ENCODE measurements at places on chromosomes 11 and 22.

DNA sequence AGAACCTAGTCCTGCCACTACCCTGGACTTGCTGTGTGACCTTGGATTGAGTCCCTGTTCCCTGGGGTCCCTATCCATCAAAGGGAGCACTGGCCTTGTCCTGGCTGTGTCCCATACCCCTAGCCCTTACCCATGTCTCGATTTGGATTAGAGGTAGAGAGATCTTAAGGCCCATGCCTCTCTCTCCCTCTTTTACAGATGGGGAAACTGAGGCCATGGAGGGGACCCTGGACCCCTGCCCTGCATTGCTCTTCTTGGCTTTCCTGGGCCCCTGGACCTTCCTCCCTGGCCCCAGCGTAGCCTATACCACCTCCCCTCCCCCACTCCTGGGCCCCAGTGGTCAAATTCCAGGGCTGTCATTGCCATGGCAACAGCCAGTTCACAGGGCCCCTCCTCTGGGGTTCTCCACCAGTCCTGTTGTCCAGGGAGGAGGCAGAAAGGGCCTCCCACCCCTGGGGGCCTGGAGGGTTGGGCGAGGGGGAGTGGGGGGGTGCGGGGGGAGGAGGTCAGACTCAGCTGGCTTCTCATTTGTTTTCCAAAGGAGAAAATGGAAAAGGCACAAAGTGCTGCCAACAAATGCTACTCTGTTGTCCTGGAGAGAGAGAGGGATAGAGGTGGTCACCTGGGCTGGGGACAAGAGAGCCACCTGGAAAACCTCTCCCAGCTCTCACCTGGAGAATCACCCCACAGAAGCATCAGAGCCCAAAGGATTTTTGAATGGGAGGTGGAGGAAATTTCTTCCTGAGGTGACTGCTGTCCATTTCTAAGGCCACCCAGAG lies 23.3 kb downstream of the ARHGEF17 start:
- no peak for DNase-seq

- DNase-seq: no peak
These were observed 420.0 kb downstream of the METTL15 start for GRCh38 chr11:28528217-28528616.

- no peak for DNase-seq
These were observed 6.0 kb upstream of the PNPLA5 start for GRCh38 chr22:43897751-43898261.

- DNase-seq: peak; percentile 43
These were observed 67.3 kb upstream of the NUP50 start for GRCh38 chr22:45096256-45096907.

DNA sequence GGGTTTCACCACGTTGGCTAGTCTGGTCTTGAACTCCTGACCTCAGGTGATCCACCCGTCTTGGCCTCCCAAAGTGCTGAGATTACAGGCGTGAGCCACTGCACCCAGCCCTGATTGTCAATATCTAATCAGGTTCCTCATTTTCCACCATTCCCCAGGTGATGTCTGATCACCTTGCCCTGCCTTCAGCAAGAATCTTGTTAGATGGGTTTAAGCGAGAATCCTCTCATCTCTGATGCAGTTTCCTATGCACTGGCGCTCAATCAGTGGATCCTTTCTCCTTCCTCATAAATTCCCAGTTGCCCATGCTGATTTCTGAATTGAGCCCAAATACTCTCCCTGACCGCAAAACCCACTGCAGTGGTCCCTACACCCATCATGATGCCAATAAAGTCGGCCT lies 664 bp upstream of the ZC3H7B start:
- no peak for DNase-seq

DNA sequence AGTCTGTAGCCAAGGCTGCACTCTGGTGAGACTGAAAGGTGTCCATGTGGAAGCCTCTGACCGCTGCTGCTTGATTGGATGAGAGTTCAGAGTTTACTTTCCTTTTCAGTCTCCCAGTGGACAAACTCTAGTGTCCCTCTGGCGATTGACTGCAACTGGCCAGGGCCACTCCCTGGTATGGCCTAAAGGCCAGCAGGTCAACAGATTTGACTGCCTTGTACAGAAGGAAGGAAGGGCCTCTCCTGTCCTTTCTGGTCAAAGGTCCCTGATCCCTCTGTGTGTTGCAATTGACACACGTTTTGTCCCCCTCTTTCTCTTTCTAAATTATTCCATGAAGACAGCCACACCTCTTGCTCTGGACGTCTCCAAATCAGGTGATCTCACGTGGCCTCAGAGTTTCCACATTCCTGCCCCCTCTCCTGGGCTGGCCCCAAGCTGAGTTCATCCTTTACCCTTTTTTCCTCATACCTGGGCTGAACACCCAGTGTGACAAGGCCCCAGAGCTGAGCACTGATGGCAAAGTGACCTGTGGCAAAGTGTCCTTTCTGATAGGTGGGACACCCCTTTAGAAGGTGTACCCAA lies 18.7 kb upstream of the FBLN1 start:
- DNase-seq: no peak

DNA sequence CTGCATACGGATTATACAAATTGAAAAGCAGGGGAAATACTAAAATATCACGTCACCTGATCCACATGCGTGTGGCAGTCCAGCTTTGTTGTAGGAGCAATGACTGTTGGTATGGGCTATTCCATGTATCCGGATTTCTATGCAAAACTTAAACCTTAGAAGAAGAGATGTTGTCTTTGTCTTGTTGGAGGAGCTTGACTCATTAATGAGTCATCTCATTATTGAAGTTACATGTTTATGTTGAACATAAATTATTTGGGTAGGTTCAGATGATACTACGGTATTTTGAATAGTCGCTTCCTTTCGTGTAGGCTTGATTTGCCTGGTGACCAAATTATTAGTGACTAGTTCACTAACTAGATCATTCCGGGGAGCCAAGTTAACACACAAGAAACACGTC lies 806 bp upstream of the SAAL1 start:
- DNase-seq: no peak

DNA sequence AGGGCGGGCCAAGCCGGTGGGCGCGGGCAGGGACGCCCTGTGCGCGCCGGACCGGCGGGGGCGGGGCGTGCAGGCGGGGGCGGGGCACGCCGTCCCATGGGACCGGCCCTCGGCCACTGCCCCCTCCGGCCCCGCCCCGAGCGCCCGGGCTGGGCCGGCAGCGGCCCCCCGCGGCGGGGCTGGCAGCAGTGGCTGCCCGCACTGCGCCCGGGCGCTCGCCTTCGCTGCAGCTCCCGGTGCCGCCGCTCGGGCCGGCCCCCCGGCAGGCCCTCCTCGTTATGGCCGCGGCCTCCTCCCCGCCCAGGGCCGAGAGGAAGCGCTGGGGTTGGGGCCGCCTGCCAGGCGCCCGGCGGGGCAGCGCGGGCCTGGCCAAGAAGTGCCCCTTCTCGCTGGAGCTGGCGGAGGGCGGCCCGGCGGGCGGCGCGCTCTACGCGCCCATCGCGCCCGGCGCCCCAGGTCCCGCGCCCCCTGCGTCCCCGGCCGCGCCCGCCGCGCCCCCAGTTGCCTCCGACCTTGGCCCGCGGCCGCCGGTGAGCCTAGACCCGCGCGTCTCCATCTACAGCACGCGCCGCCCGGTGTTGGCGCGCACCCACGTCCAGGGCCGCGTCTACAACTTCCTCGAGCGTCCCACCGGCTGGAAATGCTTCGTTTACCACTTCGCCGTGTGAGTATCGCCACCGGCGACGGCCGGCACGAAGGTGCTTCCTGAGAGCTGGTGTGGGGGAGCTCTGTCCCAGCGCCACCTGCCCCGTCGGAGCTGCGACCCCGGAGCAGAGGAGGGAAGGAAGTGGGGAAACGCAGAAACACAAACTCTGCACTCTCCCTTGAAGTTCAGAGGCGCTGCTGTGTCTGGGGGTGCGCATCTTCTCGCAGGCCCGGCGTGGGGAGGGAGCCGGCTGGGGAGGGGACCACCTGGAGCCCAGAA lies at the start of gene KCNQ1:
KCNQ1 (plus strand) TSS at position 188 of the 925 bp plus-strand sequence; CDS start at position 279, 91 bp downstream.
- peak; percentile 73 for DNase-seq

- no peak for DNase-seq
These were observed 6.4 kb downstream of the CDC42EP2 start for GRCh38 chr11:65321076-65321475.

- DNase-seq: no peak
These were observed 618.2 kb downstream of the TBC1D22A start for GRCh38 chr22:47380692-47381091.

DNA sequence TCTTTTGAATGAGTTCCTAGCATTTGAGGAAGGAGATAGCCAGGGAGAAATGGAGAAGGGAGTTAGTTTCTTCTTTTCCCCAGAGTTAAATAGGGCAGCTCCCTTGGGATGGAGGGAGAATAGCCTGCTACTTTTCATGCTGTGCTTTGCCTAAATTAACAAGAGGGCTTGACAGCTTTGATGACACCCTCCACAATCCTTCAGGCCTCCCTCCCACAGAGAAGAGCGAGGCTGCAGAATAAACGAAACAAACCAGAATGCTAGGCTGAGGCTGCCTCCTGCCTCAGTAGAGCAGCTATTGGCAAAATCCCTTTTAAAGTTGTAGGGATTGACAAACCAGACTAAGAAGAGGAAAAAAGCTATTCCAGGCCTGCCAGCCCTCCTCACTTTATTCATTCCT lies 94.6 kb downstream of the C11orf58 start:
- no peak for DNase-seq

GRCh38 chr11:76159983-76160661 lies 46.2 kb downstream of the WNT11 start:
- no peak for DNase-seq

DNA sequence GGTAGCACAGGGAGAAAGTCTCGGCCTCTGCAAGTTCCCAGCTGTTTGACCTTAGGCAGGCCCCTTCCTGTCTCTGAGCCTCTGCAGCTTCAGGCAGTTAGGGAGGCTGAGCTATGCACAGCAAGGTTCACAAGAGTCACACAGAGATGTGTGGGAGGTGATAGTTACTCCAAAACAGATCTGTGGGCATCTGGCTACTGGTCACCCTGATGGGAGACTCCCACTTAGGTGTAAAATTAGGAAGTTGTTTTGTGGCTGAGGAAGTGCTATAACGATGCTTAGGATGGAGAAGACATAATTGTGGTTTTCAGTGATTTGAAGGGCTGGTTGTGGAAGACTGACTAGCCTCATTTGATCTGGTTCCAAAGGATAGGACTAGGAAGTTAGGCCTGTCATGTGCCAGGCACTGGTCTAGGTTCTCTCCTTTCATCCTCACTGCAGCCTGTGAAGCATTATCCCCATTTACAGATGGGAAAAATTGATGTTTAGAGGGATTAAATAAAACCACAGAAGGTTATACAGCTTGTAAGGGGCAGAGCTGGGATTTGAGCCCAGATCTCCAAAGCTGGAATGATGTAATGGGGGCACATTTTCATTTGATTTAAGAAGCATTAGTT lies 13.5 kb downstream of the ACO2 start:
- no peak for DNase-seq

DNA sequence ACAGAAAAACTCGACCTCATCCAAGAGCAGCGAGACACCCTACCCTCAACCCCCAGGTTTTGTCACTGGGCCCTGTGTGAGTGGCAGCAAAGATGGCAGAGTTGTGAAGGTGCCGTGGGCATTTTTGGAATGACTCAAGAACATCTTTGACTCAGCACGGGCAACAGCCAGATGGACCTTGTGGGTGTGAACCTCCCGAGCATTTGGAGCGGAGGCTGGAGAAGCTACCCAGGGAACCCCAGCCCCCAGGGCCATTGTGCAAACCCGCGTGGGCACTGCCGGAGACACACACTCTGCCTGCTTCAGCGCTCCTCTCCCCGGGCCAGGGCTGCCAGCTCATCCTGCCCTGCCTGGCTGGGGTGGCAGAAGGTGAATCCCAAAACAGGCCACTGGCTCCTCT lies 66.1 kb downstream of the PANX1 start:
- no peak for DNase-seq

DNA sequence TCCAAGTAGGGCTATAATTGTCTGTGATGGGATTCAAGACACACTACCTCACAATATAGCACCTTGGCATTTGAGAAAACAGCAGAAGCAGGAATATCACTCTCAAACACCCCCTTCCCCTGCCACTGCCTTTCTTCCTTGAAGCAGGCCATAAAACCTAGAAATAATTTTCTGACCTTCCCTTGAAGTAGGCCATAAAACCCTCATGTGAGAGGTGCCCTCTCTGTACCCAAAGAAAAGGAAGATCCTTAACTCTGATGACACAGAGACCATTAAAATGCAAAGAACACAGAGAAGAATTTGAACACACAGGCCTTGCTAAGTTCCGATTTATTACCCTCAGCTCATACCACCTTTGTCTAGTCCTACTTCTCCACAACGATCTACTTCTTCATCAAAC lies 631.7 kb upstream of the CADM1 start:
- DNase-seq: no peak

DNA sequence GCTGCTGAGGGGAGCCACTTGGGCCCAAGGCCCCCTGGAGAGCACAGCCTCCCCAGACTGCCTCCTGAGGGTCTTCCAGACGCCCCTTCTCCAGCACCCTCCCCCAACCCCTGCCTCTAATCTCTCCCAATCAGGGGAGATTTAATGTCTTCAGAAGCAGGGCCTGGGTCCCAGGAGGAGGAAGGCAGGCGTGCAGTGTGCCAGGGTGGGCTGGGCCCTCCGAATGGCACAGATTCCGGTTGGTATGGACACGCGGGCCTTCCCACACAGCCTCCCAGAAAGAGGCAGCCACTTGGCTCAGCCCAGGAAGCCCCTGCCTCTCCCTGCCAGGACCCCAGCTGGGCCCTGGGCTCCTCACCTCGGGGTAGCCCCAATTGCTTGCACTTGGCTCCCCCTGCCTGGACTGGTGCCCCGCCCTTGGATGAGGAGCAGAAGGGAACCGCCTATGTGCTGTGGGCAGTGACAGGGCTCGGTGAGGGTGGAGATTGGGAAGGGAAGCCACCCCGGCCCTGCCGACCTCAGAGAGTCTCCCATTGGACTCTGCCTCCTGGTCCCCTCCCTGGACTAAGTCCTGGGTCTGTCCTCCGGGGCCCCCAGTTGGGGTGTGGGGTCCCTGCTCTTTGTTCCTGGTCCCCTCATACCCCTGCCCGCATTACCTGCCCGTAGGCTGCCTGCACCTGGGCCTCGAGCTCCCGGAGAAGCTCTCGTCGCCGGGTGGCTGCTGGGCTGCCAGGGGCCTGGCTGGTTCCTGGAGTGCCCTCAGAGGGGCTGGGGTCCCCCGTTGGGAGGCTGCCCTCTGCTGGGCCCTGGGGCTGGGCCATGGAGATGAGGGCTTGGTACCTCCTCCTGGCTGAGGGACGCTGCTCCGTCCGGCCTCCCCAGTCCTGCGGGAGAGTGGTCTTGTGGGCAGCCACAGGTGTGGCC lies 572 bp upstream of the CABP2 start:
- no peak for DNase-seq

- DNase-seq: no peak
These were observed 21.3 kb upstream of the MUC5B start for GRCh38 chr11:1201395-1202153.

DNA sequence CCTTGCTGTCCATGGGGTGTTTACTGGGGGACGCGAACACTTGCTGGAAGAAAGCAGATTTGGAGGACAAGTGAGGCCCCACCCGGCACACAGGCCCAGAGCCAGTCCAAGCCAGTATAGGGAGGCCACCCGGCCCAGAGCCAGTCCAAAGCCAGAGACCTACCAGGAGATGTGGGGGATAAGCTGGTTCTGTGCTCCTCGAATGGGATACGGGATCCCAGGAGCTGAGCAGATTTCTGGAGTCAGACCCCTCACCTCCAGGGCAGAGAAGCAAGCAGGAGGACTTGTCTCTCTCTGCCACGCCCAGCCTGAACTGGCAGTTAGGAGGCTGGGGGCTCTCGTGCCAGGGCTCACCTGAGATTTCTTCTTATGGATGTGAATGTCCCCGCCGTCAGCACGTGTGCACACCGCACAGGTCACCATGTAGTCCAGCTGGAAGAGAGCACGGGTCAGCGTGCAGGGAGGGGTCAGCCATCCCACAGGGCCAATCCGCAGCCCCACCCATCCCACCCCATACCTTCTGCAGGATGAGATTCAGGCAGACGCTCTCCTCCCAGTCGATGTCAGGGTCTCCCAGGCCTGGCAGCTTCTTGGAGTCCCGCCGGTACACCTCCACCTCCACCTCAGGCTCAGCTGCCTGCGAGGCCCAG lies 35.3 kb downstream of the KIAA0930 start:
- no peak for DNase-seq

Measured in stimulated activated naive CD8-positive, alpha-beta T cell treated with anti-CD3 and anti-CD28 coated beads, Interleukin-15, amount 100 ng/mL, for 72 hours (primary cell).